ENCODE measurements at places on chromosomes 6 and 20.

DNA sequence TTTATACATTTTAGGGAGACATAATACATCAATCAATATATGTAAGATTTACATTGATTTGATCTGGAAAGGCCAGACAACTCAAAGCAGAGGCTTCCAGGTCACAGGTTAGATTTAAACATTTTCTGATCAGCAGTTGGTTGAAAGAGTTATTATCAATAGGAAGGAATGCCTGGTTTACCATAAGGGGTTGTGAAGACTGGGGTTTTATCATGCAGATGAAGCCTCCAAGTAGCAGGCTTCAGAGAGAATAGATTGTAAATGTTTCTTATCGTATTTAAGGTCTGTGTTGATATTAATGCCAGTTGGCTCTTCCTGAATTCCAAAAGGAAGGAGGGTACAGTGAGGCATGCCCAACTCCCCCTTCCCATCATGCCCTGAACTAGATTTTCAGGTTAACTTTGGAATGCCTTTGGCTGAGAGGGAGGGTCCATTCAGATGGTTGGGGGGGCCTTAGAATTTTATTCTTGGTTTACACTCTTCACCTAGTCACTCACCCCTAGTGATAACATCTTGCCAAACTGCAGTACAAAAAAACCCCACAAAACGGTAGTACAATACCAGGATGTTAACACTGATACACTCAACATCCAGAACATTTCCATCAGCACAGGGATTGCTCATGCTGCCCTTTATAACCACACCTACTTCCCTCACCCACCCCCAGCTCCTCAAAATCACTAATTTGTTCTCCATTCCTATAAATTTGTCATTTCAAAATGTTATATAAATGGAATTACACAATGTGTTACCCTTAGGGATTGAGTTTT is 259.6 kb upstream of the PLN start:
- DNase-seq, result no peak

DNA sequence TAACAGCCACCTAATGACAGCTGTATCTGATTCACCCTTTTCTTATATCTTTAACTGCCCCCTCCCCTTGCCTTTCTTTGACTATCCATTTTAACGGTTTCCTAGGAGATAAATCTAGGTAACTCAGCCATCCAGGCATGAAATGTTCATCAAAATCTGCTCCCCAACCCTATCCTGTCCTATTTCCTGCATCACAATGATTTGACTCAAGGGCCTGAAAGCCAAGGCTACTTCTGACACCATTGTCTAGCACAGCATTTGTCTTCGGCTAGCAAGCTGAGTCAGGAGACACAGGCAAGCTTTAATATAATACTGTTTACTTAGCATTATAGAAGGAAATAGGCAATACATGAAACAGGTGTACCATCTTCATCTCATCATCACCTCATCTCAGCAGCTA is 31.6 kb upstream of the MANEA start:
- DNase-seq, result no peak

GRCh38 chr20:20360464-20360863 is 7.4 kb upstream of the INSM1 start:
- peak; percentile 67 for DNase-seq

GRCh38 chr6:115817161-115817560 is 243.5 kb downstream of the FRK start:
- no peak for DNase-seq

DNA sequence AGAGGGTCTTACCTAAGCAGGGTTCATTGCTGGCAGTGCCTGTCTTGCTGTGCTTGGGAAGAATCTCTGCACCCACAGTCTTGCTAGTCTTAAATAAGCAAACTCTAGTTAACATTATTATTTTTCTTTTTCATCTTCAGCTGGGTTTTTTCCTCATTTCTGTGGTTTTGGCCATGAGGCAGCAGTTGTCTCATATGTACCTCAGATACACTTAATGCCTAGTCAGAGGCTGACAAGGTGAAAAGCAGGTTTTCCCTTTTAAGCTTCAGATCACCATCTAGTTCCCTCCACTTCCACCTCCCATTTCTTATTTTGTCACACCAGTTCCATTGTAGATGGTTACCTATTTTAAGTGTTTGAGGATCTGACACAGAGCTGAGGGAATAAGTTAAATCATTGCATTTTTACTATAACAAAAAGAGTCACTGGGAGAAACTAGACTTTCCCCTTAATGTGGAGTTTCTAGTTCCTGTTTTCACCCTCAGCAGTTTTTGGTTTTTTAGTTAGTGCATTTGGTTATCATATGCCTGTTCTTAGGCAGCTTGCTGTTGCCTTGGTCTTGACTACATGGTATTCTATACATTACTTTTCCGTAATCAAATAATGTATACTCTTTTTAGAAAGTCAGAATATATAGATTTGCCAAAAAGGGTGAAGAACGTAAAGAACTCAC is 46.0 kb downstream of the AFDN start:
- no peak for DNase-seq

- no peak for DNase-seq
Measured at GRCh38 chr6:106546261-106546690, 83.0 kb downstream of the RTN4IP1 start.

DNA sequence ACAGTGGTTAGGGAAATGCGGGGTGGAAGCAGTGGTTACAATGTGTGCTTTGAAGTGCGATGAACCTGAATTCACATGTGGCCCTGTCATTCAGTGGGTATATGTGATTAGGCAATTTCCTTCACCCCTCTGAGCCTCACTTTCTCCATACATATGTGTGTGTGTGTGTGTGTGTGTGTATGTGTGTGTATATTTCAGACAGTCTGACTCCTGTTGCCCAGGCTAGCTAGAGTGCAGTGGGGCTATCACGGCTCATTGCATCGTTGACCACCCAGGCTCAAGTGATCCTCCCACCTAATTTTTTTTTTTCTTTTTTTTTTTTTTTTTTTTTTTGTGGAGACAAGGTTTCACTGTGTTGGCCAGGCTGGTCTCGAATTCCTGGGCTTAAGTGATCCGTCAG is 6.3 kb downstream of the PPP1R14C start:
- DNase-seq, result no peak

GRCh38 chr6:5080574-5080973 is 4.6 kb upstream of the PPP1R3G start:
- DNase-seq, result no peak

GRCh38 chr20:44717986-44718385 is 2.8 kb downstream of the CCN5 start:
- peak; percentile 28 for DNase-seq

DNA sequence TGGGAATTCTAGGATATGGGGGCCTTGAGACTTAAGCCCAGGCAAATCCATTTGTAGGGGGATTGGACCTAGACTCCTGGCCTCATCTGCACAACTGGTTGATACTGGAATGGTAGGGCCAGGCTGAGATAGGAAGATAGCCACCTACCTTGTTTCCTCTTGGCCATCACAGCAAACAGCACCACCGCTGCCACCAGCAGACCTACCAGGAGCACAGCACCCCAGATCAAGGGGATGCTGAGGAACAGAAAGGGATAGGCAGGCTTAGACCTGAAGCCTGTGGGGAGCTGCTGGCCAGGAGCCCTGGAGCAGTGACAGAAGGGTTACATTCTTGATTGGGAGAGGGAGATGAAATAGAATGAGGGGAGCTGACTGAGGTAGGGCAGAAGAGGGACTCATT is 3.5 kb downstream of the TREML1 start:
- DNase-seq, result no peak

DNA sequence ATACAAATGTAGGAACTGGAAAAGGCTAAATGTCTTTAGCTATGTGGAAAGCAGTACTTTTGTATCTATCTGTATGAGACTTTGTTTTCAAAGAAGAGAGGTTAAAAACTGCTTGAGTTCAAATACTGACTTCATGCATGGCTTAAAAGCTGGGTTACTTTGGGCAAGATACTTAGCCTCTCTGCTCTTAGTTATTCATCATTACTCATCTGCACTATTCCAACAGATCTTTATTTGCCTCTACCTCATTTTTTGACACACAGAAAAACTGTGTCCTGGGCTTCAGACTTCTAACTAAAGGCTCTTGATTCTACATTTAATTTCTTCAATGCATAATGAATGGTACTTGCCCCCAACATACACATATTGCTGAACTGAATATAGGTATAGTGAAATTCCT is 114.8 kb downstream of the DST start:
- DNase-seq, result no peak

DNA sequence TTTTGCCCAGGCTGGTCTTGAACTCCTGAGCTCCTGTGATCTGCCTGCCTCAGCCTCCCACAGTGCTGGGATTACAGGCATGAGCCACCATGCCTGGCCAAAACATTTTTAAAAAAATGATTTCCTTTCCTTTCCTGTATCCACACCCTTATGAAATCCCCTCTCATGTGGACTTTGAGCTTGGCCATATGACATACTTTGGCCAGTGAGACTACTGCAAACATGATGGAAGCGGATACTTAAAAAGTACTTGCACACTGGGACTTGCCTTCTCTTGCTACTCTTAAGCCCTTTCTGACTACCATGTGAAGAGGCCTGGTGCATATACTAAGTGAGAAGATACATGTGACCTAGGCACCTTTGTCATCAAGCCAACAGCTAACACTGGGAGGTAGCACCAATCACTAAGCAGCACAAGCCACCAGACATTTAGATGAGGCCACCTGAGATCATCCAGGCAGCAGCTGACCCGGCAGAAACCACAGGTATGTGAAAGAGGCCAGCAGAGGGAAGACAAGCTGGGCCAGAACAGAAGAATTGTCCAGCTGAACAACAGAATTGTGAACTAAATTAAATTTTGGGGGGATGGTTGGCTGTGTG is 78.5 kb upstream of the HDAC2 start:
- DNase-seq, result no peak

DNA sequence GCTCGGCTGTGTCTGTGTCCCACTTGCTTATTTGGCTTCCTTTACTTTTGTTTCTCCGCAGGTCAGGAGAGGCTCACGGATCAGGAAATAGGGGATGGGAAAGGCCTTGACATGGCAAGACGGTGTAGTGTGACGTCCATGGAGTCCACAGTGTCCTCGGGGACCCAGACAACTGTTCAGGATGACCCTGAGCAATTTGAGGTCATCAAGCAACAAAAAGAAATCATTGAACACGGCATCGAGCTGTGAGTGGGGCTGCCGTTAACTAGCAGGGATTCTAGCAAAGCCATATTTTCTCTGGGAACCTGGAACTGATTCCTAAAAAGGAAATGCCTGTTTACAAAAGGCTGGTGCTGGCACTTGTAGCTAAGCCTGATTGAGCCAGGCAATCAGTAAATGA is 54.4 kb downstream of the ARFGEF2 start:
- no peak for DNase-seq
